Endothelial cell of umbilical vein (primary cell): ENCODE measurements at places on chromosomes 4 and X.
A peak's percentile ranks its signal among the peaks of the same experiment; 100 is the strongest.

GRCh38 chr4:168960716-168961115 lies 49.3 kb downstream of the CBR4 start:
- DNase-seq: no peak

DNA sequence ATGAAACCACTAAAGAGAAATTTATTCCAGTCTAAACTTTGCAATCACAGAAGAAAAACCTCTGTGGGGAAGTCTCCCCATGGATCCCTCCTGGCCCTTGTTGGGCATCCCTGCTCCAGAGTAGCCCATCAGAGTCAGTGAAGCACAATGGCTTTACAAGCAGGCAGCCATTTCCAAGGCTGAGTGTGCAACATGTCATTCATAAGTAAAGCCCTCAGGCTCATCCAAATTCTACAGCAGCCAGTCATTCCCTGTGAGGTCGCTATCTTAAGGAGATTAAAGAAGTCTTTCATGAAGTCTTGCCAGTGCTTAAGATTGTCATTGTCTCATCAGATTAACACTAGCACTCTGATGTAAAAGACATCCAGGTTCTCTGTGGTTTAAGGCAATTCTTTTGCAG lies 17.0 kb upstream of the MAPK10 start:
- DNase-seq: no peak

GRCh38 chr4:8577972-8578371 lies 2.2 kb upstream of the GPR78 start:
- no peak for DNase-seq

- DNase-seq: no peak
These were observed 3.1 kb downstream of the DCAF16 start for GRCh38 chr4:17807446-17807845.

DNA sequence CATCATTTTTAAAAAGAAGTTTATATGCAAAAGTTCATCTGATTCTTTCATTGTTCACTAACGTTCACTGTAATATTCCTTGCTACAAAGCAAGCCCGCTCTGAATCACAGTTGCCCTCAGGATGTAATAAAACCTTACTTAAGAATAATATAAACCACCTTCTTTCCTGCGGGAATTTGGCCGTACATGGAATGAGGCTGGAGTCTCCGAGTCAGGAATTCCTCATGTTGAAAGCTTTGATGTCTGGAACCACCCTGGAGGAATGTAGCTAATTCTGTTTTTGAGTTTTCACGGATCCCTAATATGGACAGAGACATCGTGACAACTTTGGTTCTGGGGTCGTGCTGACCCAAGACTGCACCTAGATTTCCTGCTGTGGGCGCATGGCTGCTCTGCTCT lies 58.5 kb downstream of the CRLF2 start:
- no peak for DNase-seq

- DNase-seq: no peak
These were observed 59.4 kb upstream of the TLL1 start for GRCh38 chr4:165813606-165814005.

GRCh38 chr4:159702200-159702599 lies 599.3 kb downstream of the RAPGEF2 start:
- no peak for DNase-seq

GRCh38 chr4:76626686-76627465 lies 191.8 kb downstream of the SHROOM3 start:
- peak; percentile 39 for DNase-seq

DNA sequence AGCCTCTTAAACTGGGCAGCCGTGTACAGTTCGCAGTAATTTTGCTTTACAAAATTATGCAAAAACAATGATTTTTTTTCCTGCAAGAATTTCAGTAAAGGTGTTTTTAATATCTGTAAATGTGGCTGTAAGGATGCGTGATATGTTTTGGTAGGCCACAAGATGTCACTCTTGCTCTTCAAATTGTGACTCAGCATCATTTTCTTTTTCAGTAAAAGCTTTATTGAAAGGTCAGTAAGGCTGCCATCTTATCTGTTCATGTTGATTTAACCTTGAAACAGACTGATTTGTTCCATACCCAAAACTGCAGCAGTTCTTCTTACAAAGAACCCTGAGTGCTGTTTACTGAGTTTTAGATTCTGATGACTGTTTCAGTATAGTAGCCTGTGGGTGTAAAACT lies 39.9 kb downstream of the TXLNG start:
- peak; percentile 50 for DNase-seq

DNA sequence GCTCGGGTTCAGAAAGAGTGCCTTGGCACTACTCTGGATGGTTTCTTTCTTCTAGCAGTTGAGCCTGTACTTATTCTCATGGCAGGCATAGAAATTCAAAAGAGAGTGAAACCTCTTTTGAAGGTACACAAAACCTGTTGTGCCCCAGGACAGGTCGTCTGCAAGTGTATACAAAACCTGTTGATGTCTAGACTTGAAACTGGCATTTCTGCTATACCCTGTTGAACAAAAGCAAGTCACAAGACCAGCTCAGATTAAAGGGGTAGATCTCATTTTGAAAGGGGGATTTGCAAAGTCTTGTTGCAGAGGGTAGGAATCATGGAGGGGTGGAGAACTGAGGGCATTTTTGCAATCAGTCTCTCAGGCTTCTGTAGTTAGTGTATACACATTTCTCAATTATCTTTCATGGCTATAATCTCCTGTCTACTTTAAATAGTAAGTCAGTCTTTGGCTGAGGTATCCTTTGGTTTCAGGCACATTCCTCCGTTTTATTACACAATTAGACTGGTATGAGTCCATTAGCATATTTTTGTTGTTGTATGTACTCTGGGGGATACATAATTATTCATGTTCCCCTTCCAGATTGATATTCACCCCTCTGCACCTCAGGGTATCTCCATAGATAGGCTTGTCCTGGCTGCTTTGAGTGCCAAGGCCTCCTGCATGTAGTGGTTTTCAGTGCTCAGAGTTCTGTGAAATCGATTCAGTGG lies 251.4 kb downstream of the DTHD1 start:
- DNase-seq: no peak

DNA sequence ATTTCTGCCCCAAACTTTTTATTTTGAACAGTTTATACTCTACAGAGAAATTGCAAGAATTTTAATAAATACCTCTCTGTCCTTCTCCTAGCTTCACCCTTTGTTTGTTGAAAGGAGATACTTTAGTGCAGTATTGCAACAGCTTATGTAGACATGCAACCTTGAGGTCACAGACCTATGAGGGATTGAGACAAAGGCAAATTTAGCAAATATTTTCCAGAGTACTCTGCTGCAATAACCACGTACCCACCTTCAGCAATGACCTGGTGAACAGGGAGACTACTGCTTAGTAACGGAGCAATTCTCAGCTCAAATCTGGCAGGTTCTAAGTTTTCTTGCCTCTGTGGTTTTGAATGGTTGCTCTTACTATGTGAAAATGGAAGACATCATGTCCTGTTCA lies 13.2 kb downstream of the FGA start:
- DNase-seq: no peak

DNA sequence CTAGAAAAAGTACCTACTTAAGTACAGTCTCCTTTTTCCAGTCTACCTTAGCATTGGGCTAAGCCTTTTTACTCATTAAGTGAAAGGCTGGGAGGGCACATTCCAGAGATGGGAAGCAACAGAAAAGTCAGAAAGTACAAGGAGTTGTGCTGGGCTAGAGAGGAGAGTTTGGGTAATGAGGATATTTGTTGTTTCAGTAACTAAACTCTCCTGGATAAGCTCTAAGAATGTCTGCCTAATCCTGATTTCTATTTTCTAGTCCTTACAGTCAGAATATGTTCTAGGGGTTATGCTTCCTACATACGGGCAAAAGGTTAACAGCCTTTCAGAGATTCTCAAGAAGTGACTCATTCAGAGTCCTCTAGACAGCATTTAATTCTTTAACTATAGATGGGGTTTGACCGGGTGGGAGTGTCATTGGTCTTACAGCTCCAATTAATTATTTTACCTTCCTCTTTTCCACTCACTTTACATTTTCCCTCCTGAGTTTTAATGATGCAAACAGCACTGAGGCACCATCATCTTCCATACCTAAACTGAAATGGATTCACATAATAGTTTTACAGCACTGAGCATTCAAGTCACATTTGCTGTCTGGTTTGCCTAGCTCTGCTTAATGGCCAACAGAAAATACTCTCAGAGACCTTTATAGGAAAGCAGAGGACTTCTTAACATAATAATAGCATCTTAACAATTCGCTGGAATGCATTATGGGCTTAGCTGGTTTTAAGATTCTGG lies 42.9 kb downstream of the USP26 start:
- peak; percentile 6 for DNase-seq

DNA sequence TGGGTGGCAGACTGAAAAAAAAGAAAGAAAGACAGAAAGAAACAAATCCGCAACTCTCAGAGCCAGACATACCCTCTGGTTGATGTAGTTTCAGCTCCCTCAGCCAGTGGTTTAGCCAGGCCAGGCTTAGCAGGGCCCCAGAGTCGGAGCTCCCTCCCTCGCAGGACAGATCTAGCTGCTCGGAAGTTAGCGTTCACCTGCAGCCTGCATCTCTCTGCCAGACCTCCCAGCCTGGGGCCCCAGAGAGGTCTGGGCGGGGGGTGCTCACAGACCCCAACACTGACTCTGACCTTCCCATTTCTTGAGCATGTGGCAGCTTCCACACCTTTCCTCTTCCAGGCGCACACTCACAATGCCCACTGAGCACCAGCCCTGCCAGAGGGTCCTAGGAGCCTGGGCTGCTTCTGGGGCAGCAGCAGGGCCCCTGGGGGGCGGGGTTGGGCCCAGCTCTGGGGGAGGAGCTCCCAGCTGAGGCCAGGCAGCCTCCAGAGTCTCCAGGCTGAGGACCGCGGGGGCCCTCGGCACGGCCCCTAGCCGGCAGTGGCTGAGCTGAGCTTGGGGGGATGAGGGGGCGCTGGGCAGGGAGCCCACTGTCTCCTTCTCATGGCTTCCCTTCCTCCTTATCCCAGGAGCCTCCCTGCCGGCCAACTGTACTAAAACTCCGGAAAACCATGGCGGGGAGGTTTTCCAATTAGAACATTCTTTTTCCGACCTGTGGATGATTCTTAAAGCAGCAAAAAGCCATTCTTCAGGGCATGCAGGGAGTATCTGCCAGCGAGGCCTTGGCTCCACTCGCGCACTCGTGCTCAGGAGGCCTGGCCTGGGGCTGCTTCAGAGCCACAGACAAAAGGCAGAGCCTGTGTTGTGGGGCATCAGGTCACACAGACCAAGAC lies 4.6 kb upstream of the ZNF185 start:
- DNase-seq: no peak

DNA sequence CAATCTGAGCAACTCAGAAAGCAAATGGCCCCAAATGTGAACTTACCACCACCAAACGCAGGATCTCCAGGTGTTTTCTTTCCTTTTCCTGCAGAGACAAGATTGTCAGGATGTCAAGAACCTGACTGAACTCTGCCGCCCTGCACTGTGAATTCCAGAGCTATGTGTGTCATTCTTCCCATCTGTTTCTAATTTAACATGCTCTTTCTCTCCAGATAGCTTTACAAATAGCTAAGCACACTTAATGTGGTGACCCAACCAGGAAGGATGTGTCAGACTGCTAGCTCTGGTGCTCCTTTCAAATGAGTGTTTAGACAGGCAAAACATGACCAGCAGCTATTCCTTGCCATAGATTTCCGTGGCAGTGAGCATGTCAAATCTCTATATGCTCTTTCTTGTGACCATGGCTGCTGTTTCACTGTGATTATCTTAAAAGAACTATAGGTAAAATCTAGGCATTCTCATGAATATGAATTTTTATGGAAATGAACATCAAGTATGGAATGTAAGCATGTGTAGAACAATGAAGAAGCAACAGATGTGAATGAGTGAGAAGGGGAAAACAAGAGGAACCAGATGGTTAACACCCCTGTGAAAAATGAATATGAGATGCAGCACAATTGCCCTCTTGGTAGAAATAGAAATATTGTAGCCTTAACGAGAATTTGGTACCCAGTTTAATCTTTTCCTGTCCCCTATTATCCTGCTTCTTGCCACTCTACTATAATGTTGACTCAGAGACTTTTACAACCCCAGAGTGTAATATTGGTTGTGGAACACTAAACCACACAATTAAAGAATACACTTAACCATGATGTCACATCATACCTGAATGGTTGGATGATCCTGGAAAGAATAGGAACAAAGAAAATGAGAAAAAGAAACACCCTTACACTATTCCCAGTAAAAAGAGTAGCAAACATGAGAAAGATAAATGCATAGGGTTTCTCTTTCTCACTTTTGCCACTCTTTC lies 247.8 kb upstream of the DKK2 start:
- DNase-seq: peak; percentile 47

DNA sequence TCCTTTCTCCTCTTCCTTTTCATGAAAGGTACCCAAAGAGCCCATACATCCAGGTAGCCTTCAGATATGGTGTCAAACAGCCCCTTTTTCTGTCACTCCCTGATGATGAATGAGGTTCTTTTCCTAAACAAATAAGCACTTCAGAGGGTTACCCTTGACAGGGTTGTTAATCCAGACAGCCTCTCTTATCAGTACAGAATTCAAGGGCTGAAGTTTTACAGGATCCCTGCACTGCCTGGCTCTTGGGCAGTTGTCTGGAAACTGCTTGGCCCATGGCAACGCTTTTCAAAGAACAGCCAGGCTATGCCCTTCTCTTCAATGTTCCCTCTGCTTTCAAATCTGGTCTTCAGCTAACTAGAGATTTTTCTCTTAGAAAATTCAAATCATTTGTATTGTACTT lies 352.6 kb upstream of the FAM241A start:
- no peak for DNase-seq

DNA sequence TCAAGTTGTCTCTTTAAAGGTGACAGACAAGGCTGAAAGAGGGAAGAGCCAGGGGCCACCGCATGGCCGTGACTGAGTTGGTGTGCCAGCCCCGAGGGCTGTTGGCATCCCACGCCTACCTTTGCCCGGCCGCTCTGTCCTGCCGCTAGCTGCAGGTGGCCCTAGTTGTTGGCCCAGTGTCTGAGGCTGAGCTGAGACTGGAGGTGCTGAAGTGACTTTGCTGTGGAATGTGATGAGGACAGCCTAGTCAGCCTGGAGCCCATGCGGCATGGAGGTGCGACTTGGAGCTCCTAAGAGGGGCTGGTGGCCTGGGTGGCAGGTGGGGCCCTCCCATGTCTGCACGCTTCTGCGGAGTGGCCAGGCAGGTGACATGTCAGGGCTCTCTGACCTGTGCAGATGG lies 6.6 kb downstream of the TADA2B start:
- DNase-seq: no peak

GRCh38 chrX:56279863-56280262 lies 47.7 kb downstream of the KLF8 start:
- DNase-seq: no peak

DNA sequence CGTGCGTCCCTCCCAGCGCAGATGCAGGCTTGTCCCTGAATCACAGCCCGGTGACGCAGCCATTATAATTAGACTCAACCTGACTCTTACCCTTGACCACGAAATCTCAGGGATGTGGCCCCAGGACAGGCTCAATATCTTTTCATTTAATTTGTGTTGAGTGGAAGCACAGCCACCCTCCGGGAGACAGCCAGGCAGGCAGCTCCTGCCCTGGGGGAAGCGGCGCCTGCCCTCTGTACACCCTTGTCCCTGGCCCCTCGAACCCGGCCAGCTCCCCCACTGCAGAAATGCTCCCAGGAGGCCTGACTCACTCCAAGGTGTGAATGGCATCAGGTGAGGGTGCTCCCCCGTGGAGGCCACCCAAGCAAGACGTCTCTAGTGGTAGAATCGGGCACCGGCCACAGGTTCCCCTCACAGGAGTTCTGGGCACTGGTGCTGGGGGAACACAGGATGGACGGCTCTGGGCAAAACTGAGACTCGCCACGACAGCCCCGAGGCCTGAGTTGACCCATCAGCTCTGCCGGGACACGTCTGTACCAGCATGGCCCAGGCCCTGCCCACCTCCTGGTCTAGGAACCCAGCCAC lies 2.7 kb downstream of the CPLX1 start:
- DNase-seq: no peak
